ENCODE measurements at places on chromosomes 5 and 9.

DNA sequence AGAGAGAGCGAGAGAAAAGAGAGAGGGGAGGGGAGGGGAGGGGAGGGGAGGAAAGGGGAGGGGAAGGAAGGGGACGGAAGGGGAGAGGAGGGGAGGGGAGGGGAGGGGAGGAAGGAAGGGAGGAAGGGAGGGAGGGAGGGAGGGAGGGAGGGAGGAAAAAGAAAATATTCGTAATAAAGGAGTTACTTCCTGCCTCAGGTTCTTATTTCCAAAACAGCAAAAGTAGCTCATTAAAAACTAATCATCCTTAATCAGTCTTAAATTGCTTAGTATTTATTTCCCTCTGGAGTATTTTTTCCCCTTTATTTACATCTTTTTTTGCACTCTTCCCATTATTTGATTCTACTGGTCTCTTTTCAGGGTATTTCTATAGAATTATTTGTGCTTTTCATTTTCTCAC lies 162.3 kb downstream of the FANCC start:
- no peak for DNase-seq

- no peak for DNase-seq
Measured at GRCh38 chr5:75707911-75708509, 9.2 kb downstream of the POC5 start.

DNA sequence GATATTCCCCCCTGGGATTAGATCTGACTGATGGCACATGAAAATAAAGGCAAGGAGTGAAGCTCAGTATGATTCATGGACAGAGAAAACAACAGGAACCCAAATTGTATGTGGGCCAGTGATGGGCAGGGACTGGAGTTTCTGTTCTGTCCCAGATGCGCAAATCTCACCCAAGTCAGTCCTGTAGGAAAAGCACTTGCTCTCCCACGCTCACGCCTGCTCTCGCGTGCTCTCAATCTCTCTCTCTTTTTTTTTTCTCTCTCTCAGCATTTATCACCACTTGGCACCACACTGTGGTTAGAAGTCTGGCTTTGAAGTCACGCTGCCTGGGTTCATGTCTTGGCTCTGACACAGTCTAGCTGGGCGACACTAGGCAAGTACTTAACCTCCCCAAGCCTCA lies 106.5 kb upstream of the LRRTM2 start:
- no peak for DNase-seq

DNA sequence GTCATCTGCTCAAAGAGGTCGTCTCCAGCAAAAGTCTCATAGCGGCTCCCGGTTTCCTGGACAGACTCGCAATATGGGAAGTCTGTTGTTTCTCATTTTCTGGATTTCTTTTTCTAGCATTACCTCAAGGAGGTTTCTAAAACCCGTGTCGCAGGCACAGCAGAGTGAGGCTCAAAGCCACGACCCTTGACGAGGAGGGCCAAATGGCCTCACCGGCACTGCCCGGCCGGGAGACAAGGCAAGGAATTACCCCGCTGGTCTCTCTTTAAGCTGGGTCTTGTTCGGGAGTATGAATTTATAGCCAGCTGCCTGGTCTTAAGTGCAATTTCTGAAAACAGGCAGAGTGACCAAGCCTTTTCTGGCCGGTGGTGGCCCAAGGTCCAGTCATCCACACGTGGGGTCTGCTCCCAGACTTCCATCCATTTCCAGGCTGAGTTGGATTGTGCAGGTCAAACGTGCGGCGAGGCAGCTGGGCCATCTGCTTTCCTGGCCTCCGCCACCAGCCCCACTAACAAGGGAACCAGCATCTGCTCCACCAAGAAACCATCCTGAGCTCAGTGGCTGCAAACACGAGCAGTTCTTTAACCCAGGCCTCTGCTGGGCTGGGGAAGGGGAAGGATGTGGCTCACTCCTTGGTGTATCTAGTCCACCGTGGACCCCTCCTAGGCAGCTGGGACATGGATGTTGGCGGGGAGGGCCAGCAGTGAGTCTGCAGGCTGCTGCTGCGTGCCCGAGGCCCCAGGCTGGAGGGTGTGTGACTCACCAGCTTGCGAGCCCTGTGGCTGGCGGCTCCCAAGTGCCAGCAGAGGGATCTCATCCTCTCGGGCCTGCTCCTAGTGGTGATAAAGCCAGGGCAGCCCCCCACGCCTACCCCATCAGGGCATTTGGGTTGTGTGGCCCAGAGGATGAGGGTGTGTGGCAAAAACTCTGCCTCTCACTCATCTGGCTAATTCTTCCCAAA lies 55.6 kb upstream of the COL5A1 start:
- DNase-seq = no peak

DNA sequence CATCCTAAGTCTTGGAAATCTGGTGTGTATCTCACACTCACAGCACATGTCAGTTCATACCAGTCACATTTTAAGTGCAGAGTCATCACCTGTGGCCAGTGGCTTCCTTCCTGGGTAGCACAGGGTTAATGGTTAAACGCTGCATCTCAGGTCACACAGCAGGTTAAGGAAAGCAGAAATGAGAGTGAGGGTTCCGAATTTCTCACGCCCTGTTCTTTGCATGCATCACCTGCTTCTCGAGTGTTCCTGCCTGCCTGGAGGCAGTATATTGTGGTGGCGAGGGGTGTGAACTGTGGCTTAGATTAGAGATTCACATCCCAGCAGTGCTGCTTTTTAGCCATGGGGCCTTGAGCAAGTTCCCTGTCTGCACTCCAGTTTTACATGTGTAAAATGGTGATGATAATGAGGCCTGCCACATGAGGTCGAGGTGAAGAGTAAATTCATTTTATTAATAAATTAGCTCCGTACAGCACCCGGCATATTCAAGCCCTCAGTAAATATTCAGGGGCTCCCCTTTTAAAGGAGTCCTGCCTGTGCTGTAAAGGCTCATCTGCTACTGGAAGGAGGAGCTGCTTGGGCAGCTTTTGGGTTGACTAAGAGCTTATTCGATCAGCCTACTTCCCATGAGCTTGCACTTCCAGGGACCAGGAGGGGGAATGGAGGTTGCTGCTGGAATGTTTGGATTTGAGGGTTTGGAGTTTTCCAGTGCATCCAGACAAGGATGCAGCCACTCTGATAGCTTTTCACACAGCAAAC lies 61.1 kb upstream of the SAP30L start:
- DNase-seq = no peak

DNA sequence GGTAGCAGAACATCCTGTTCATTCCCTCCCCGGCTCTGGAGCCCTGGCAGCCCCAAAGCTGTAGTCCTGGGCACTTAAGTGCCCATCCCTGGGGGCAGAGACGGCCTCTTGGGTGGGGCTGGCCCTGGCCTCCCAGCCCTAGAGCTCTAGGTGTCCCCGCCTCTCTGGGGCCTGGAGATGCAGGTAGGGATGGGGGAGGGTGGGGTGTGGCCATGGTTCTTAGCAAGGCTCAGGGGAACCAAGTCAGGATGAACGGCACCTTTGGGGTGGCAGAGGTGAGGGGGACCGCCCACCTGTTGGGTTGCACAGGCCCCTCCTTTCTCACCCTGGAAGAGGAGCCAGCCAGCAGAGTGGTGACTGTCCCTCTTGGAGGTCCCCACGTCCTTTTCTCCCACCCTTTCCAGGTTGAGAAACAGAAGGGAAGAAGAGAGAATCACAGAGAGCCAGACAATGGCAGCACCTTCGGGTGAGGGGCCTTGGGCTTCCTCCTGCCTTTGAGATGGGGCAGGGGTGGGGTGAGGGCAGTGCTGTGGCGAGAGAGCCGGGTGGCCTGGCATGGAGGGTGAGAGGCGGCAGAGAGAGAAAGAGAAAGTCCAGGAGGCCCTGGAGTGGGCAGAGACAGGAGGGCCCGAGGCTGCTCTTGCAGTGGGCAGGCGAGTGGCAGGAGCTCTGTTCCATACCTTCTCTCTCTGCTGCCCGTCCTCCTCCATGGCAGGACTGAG lies 2.3 kb downstream of the CRAT start:
- no peak for DNase-seq

GRCh38 chr5:54384356-54384933 lies 71.1 kb upstream of the HSPB3 start:
- no peak for DNase-seq

DNA sequence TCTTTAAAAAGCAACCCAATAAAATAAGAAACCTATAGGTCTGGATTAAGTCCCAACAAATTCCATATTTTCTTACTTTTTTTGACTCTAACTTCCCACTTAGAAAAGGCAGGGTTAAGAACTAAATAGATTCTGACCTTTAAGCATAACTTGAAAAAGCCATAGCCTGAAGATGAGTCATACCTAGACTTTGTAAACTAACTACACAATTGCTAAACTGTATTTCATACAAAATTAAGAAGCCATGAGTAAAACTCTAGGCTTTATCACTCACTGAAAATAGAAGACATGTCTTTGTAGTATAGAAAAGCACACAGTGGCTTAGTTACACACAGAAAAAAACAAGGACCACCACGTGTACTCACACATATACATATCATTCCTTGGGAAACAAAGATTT lies 51.5 kb downstream of the MLLT3 start:
- no peak for DNase-seq

Data from nephron progenitor cell (in vitro differentiated cells).